ENCODE measurements at places on chromosomes 7 and 10.
A peak's percentile ranks its signal among the peaks of the same experiment; 100 is the strongest.

GRCh38 chr7:55209366-55209765 lies 155.8 kb upstream of the LANCL2 start:
- no peak for DNase-seq

DNA sequence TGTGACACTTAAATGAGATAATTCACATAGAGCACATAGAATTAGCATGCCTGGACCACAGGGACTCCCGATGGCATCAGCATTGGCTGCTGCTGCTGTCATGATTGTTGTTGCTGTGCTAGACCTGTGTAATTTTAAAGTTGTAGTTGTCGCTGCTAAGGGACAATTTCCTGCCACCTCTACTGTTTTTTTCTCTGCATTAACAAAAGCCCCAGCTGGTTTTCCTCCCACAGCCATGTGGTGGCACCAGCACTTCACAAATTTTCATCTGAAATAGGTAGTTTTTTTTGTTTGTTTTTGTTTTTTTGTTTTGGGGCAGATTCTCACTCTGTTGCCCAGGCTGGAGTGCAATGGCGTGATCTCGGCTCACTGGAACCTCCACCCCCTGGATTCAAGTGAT lies 25.4 kb upstream of the PRXL2A start:
- peak; percentile 51 for DNase-seq

GRCh38 chr7:3243256-3243655 lies 57.8 kb upstream of the SDK1 start:
- DNase-seq: no peak

GRCh38 chr10:69489506-69490090 lies 38.3 kb downstream of the TSPAN15 start:
- DNase-seq: no peak

DNA sequence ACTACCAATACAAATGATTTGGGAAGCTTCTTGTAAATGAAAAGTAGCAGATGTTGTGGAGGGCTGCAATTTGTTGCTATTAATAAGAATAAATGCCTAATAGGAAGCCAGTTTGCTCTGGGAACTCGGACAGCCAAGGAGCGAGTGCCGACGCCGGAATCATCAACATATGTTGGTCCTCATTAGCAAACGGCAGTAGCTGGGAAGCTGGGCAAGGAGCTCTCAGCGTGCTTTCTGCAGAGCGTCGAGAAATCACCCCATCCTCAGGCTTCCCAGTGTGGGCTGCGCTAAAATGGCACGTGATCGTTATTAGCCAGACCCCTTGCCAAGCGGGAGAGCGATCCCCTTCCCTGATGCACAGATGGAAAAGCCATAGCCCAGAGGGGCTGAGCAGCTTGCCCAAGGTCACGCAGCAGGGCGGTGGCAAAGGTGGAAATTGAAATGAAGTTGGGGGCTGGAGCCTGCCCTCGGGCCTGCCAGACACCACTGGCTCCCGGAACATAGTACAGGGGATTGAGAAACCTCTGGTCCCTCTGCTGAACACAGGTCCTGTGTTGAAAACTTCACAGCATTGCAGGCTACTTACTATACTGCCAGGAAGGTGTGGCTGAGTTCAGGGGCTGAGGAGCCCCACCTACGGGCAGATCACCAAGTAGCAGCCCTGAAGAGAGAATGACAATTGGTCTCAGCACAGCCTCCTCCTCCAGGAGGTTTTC lies 326.9 kb downstream of the PLXNA4 start:
- no peak for DNase-seq

DNA sequence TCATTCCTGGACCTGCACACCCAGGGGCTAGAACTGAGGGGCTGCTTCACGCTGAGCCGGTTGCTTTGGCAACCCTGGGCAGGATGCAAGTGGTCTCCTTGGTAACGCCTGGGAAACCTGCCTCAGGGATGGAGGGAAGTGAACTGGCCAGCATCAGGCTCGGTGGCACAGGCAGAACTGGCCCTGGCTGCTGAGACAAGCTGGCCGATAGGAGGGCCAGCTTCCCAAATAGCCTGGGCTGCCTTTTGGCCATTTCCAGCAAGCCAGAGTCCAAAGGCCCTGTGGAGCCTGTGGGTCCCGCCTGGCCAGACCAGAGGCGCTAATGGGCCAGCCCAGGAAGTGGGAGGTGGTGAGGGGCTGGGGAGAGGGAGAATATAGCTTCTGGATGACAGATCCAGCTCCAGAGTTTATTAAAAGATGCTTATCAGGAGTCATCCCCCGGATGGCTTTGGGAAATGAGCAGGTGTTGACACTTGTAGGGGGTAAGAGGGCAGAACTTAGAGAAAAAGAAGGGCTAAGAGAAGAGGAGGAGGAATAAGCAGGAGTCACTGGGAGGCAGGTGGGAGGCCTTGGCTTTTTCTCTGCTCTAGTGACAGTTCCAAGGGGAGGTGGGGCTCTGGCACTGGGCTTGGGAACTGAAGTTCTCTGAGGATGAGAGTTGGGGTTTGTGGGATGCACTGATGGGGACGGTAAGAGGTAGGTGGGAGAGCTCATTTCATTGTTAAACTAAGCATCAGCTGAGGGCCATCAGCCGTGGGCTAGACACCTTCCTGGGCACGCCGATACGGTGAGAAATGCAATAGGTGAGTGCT lies 9.6 kb downstream of the NEURL1 start:
- no peak for DNase-seq

GRCh38 chr7:41170466-41170865 lies 532.4 kb downstream of the INHBA start:
- DNase-seq: no peak

- DNase-seq: no peak
These were observed 79.9 kb upstream of the TMEM196 start for GRCh38 chr7:19853261-19853832.

- no peak for DNase-seq
These were observed 54.6 kb downstream of the PALD1 start for GRCh38 chr10:70533189-70533558.

DNA sequence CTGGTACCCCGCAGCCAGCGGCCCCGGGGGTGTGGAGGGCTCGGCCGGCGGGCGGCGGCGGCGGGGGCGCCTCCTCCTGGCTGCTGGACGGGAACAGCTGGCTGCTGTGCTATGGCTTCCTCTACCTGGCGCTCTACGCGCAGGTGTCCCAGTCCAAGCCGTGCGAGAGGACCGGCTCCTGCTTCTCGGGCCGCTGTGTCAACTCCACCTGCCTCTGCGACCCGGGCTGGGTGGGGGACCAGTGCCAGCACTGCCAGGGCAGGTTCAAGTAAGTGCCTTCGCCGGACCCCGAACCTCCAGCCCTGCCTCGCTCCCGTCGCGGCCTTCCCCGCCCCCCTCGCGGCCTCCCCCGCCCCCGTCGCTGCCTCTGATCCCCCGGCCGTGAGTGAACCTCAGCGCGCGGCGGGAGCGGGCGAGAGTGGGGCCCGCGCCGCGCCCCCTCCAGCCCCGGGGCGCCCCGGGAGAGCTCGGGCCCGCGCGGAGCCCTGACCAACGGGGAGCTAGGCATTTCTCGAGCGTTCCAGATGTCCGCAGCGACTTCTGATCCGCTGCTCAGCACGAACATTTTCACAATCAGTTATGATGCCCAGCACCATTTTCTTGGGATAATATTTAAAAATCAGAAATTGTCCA lies 727 bp downstream of the ATRNL1 start:
- DNase-seq: no peak

DNA sequence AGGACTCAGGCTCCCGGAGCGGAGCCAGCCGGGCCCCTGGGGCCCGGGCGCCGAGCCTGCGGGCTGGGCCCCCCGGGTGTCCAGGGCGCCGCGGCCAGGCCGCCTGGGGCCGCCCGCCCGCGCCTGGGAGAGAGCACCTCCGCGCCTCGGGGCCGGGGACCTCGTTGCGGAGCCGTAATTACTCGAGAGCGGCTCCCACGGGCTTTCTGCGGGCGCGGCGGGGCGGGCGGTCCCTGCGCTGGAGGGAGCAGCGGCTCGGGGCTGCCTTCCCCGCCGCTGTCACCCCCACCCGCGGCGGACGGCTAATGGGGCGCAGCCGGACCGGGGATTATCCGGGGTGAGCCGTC lies 1.5 kb downstream of the GNB2 start:
- DNase-seq: no peak

DNA sequence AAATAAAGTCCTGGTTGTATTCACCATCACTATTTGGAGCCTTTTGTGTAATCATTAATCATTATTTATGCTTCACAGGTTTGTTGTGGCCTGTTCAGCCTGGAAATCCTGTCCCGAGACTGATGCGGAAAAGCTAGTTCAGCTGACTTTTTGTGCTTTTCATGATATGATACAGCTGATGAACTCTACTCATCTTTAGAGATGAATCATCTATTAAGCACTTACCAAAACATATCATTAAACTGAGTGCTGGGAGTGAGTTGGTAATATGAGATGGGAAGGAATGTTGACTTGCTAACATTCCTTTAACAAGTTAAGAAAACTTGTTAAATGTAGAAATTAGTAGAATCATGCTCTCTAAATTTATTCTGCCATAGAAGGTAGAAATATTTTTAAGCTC lies 53.0 kb downstream of the CROT start:
- no peak for DNase-seq

DNA sequence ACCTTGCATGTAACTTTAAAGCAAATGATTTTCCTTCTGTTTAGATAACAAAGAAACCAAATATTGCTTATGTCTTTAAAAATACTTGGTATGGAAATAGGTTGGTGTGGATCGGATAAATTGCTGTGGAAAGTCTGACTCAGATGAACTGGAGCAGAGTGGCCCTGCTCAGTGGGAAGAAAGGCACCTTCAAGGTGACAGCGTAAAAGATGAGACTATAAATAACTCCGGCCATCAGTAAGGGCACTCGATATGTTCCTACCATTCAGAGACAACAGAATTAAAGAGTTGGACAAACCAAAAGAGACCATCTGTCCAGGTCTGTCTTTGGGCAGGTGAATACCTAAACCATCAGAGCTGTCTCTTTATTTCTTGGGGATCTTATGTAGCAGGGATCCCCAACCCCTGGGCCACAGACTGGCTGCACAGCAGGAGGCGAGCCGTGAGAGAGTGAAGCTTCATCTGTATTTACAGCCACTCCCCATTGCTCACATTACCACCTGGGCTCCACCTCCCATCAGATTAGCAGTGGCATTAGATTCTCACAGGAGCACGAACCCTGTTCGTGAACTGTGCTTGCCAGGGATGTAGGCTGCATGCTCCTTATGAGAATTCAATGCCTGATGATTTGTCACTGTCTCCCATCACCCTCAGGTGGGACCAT lies 357.1 kb downstream of the PRPF18 start:
- no peak for DNase-seq

DNA sequence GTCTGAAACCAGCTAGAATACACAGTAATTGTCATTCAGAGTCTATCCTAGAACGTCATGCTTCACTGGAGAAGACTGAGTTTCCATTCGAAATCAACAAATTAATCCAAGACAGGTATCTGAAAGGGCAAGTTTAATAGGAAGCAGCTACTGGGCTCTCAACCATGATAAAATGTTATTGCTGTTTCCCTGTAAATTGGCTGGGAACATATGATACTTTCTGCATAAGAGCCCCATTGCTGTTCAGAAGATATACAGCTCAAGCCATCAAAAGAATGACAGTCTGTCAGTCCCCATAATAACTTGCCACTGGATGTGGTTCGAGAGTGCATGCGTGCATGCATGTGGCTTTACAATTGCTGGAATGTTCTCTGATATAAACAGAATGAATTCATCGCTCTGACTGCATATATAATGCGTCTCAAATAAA lies 129.0 kb downstream of the HIBADH start:
- no peak for DNase-seq

- peak; percentile 78 for DNase-seq
These were observed 23.7 kb downstream of the RTKN2 start for GRCh38 chr10:62244785-62245467.

DNA sequence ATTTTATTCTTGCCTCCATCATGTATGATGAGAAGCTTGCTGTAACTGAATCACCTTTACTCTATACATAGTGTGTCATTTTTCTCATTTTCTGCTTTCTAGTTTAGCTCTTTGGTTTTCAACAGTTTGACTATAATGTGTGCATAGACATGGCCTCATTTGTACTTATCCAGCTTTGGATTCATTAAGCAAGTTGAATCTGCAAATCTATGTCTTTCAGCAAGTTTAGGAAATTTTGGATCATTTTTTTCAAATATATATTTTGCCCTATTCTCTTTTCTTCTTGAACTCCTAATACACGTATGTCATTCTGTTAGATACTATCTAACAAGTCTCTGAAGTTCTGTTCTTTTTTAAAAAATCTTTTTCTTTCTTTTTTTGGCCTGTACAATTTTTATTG lies 57.8 kb downstream of the PRLHR start:
- no peak for DNase-seq

DNA sequence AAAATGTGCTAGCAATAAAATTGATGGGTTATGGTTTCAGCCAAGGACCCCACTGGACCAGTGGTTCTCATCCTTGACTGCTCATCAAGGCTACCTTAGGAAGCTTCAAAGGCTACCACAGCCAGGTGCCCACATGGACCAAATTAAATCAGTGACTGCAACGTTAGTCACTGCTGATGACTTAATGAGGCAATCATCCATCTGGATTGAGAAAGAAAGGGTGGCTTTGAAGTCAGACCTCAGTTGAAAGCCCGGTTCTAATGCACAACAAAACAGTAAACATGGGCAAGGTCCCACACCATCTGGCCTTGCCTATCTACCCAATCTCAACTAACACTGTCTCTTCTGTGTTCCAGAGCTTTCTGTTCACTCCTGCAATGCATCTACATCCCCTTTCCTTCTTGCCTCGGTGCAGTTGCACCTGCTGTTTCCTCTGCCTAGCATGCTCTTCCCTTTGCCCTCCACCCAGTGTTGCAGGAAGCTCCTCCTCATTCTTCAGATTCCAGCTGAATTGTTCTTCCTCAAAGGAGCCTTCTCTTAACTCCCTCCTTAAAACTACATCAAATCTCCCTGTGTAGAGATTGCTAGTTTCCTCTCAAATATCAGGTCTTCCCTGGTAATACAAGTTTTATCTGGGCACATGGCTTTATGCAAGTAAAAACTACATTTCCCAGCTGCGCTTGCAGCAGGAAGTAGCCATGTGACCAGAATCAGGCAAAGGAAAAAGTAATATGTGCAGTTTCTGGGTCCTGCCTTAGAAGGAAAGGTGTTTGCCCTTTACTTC lies 10.3 kb upstream of the KCNK18 start:
- no peak for DNase-seq

GRCh38 chr7:135800560-135800959 lies 51.9 kb upstream of the FAM180A start:
- no peak for DNase-seq

DNA sequence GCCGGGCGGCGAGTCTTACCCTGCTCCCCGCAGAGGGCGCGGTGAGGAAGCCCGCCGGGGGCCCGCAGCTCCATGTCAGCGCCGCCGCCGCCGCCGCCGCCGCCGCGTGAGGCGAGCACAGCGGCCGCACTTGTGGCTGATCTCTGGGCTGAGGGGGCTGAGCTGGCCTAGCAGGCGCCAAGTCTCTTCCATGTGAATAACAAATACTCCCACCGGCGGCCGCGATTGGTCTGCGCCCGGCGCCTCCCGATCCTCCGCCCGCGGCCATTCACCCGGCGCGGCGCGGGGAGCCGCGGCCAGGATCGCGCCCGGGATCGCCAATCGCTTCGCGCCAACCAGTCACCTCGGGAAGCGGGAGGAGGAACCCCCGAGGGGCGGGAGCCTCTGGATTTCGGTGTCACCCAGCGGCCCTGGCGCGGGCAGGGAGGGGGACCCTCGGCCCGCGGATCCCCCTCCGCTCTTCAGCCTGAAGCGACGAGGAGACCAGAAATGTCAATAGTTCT lies at the start of gene GRM8:
Gene GRM8, minus strand, starts transcription at position 164 of the 503 bp plus-strand sequence.
- no peak for DNase-seq

GRCh38 chr7:73596191-73597065 lies 18.0 kb upstream of the TBL2 start:
- DNase-seq: no peak
